ENCODE measurements at places on chromosomes 13 and 19. TPM values are rescaled to one million over a fixed set of nuclear protein-coding genes. Genes with fewer than 3 reads are reported as not detected.

Gene DOHH
- total RNA-seq, result 13.8 TPM

Gene LGALS14
- total RNA-seq, result not detected

Gene RAB4B
- 11.4 TPM for total RNA-seq

Gene LILRA6
- total RNA-seq, result under 0.01 TPM

Gene ZNF534
- total RNA-seq, result not detected

Gene DHDH
- not detected for total RNA-seq

Gene KLHL1
- not detected for total RNA-seq

Gene TLE5
- 89.3 TPM for total RNA-seq

Gene SMIM44
- total RNA-seq, result not detected

Gene ZNF737
- total RNA-seq, result 7.1 TPM

Gene MAMSTR
- total RNA-seq, result not detected

Gene YIPF2
- total RNA-seq, result 87.7 TPM

Gene ACP7
- under 0.01 TPM for total RNA-seq

Gene DAND5
- not detected for total RNA-seq

Gene FUT2
- total RNA-seq, result not detected

Gene MBNL2
- total RNA-seq, result 55.6 TPM

Gene DDX39A
- total RNA-seq, result 99.1 TPM

Gene VSTM1
- not detected for total RNA-seq

Gene ZNF841
- 11.7 TPM for total RNA-seq

Gene PGLYRP1
- total RNA-seq, result not detected

Gene CGB2
- total RNA-seq, result not detected

Gene SIGLEC14
- total RNA-seq, result not detected

Gene CYP2A6
- total RNA-seq, result not detected

Gene TINCR
- total RNA-seq, result not detected

Gene ZNF99
- not detected for total RNA-seq

Gene ZNF653
- total RNA-seq, result 7.9 TPM

Gene ZNF709
- total RNA-seq, result 2.3 TPM

Gene TEX26
- not detected for total RNA-seq

Gene FBN3
- not detected for total RNA-seq

Gene SHANK1
- total RNA-seq, result 0.97 TPM

Gene COX6B2
- under 0.01 TPM for total RNA-seq

Gene FGF9
- not detected for total RNA-seq

Gene ALOX5AP
- total RNA-seq, result not detected

Gene LILRB5
- total RNA-seq, result not detected

Gene CEACAM16
- not detected for total RNA-seq

Gene PSG6
- not detected for total RNA-seq

Gene EDDM13
- total RNA-seq, result 1.5 TPM

Gene DNAAF3
- total RNA-seq, result 0.76 TPM

Gene MAB21L1
- total RNA-seq, result not detected

Gene MIA
- not detected for total RNA-seq

Gene FLT3LG
- total RNA-seq, result 1.8 TPM

Gene IL17D
- total RNA-seq, result 2.6 TPM

Gene CFAP97D2
- not detected for total RNA-seq

Gene TLE2
- 16.3 TPM for total RNA-seq

Gene ZNF763
- total RNA-seq, result under 0.01 TPM

Gene U2AF1L4
- total RNA-seq, result 3.9 TPM

Gene PSG2
- not detected for total RNA-seq

Gene ZNF844
- total RNA-seq, result 1.4 TPM

Gene DCT
- not detected for total RNA-seq

Gene MAST3
- total RNA-seq, result 0.32 TPM

Gene EID2
- 25.8 TPM for total RNA-seq

Measured in epithelial cell of umbilical artery (primary cell).